ENCODE measurements at places on chromosomes 5 and 9.

- no peak for DNase-seq
These were observed 38.9 kb upstream of the HMGCS1 start for GRCh38 chr5:43352131-43352530.

DNA sequence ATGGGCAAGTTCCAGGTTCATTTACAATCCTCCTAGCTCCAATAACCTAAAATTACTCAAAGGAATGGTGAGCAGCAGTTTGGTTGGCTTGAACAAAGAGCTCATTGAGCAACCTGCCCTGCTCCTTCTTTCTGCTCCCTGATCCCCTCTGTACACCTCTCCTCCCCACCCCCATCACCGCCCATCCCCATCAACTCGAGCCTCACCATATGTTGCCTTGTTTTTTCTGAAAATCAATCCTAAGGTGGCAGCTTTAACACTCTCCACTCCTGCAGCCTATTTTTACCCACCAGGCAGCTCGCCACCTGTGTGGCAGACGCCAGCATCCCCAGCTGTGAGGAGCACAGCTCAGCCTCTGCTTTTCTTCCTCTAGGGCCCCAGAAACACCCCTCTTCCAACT, 533.4 kb upstream of the BRINP1 start:
- DNase-seq = no peak

DNA sequence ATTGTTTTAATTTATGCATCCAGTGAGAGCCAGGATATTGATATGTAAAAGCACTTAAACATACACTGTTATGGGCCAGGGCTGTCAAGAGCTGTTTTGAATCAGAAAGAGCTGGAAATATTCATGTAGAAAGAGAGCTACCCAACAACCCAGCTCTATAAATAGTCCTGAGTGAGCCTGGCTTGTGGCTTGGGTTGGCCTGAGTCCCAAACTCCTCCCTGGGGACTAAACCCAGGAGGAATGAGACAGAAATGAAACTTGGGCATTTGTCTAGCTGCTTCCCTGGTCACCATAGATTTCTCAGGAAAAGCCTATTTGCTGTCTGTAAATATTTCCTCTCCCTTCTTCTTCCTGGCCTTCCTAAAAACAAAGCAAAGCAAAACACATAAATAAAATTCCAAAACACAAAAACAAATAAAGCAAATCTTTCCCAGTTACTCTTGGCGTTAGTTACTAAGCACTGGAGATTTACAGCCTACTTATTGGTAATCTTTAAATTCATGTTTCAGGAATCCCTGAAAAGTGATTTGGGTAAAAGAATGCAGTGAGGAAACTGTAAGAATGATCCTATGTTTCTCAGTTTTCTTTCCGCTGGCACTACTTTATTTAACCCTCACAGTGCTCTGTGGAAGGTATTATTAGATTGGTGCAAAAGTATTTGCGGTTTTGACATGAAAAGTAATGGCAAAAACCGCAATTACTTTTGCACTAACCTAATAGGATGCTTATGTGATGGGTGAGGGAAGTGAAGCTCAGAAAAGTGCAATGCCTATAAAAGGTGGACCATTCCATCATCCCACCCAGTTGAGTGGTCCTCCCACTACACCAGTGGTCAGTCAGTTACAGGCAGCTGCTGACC, 111.8 kb downstream of the CARTPT start:
- DNase-seq = peak; percentile 93

DNA sequence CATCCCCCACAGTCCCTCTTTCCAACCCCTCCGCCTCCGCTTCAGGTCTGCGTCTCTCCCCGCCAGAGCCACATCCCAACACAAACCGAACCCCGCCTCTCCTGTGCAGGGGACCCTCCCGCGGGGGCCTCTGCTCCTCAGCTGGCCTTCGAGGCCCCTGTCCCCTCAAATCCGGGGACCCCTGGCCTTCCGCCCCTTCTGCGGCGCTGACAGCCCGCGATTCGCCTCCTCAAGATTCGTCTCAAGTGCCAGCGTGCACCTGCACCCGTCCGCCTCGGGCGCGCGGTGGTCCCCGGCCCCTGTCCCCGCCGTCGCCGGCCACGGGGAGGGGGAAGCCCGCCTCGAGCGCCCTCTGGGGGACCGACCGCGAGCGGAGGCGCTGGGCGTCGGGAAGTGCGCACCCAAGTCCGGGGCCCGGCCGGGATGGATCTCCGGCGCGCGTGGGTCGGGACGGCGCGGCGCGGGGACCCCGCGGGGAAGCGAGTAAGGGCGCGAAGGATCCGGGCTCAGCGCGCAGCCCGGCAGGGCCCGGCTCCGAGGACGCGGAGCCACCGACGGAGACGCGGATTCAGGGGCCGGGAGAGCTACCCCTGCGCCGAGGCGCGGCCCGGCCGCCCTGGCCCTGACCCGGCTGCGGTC, 623 bp downstream of the FLT4 start:
- no peak for DNase-seq

GRCh38 chr5:38602641-38603040, 46.2 kb upstream of the LIFR start:
- no peak for DNase-seq

DNA sequence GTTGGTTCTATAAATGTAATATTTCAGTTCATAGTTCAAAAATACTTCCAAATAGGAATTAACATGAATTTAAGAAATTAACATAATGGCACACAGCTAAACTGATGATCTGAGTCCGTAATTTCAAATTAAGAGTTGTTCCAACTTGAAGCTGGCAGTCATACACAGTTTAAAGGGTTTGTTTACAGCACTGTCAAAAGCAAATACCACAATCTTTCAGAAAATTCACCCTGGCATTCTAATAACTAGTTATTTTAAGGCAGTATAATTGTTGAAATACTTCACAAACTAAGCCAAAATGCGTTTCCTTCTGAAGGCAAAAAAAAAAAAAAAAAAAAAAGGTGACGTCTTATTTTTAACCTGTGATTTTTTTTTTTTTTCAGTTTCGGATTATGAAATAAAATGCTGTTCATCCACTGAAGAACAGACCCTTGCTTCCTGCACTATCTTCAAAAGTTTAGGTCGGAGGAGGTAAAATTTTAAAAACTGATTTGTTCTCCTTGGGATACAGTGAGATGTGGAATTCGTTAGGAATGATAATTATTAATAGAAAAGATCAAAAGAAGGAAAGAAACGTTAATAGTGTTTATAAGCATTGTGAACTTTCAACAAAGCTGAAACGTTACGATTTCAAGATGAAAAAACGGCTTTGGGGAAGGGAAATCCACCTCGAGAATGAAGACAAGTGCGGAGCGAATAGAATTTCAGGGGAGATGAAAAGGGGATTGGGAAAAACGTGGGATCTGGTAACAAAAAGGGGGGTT, 850 bp downstream of the IL6ST start:
- no peak for DNase-seq

DNA sequence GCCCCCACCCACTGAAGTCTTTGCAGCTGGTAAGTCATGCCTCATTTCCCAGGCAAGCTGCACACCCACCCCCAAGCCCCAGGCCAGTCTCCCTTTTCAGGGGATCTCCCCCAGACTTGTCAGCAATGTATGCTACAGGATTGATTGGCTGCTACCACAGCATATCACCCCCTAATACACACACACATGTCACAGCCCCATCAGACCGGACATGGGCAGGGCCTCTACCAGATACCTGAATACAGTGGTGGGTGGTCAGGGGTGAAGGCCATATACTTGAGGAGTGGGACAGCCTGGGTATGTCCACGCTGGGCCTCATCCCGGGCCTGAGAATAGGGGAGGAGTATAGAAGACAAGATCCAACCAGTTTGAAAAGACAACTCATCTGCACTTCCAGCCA, 63.4 kb upstream of the ARAP3 start:
- DNase-seq = no peak

- no peak for DNase-seq
These were observed 138.4 kb upstream of the RPS23 start for GRCh38 chr5:82416512-82416911.

GRCh38 chr9:111900858-111901612, 4.4 kb downstream of the UGCG start:
- DNase-seq = no peak

DNA sequence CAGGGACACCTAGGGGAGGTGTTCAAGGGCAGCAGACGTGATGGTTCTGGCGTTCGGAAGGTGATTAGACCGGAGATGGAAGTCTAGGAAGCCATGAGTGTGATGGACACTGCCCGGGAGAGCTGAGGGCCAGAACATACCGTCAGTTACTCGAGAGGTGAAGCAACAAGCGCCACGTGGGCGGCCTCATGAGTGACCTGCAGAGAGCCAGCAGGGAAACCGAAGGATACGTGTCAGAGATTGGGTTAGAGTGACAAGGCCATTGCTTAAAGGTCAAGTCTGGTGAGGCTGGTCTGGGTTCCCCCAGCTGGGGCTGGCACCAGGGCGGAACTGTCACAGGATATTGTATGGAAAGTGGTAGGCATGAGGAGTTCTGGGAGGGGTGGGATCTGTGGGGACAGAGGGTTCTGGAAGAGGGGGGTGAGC, 60.0 kb downstream of the C9orf50 start:
- DNase-seq = no peak
